ENCODE measurements at places on chromosomes 13 and 19.

- DNase-seq, result no peak
Observed at GRCh38 chr13:28220166-28220565, 81.8 kb downstream of the PAN3 start.

- no peak for DNase-seq
Observed at GRCh38 chr13:42991898-42992763, at the start of gene EPSTI1. TSS of gene EPSTI1 (minus strand) at chr13:42992241. CDS start at chr13:42992165, 76 bp downstream.

GRCh38 chr13:36101157-36101556, 30.0 kb downstream of the DCLK1 start:
- no peak for DNase-seq

- no peak for DNase-seq
Observed at GRCh38 chr13:95607366-95607765, 37.1 kb downstream of the DZIP1 start.

GRCh38 chr19:8069096-8069973, 16.8 kb downstream of the CCL25 start:
- no peak for DNase-seq

- DNase-seq, result no peak
Observed at GRCh38 chr19:19817357-19817756, 4.2 kb downstream of the ZNF506 start.

DNA sequence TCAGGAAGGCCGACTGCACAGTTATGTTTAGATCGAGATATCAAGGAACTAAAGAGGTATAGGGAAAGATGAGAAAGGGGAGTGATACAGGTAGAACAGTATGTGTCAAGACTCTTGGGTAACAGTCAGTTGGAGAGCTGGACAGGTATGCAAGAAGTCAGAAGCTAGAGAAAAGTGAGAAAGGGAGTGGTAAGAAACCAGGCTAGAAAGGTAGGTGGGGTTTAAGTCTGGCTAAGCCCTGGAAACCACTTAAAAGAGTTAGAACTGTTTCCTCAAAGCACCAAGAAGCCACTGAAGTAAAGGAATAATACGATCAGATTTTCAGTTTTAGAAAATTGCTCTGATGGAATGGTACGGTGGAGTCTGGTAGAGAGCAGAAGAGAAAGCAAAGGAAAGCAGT, 196.4 kb downstream of the VWA8 start:
- DNase-seq, result no peak

DNA sequence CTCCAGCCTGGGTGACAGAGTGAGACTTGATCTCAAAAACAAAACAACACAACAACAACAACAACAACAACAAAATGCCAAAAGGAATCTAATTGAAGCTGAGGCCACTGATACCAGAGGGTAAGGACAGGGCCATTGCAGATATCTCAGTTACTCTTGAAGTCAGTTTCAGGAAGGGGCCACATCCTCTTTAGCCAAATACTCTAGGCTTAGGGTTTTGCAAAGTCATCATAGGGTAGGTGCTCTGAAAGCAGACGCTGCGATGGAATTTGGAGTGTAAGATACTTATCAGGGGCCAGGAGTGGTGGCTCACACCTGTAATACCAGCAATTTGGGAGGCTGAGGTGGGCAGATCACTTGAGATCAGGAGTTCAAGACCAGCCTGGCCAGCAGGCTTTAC, 46.6 kb upstream of the UBAC2 start:
- no peak for DNase-seq

DNA sequence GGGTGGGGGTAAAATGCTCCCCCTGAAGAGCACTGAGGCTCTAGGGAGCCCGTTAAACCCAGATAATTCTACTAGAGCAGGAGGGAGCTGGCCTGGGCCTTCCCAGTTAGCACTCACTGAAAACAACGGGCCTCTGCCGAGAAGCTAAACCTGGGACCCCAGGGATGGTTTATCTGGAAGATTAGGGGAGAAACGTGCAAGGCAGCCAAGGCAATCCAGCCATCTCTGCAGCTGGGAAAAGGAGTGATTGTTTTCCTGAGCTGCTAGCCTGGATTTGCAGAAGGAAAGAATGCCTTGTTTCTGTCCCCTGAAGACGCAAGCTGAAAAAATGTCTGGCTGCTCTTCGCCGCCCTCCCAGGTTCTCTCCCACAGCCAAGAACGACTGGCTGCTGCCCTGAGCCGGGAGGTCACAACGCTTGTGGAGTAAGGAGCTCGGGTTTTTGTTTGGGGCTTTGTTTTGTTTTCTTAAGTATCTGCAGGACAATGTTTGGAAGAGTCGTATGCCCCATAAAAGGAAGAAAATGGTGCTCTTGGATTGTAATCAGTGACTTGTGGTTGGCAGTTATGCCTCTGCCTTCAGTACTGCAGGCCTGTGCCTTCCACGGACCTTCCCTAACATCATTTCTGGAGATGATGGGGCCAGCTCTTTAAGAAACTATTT, 31.5 kb downstream of the COL4A2 start:
- DNase-seq, result no peak

DNA sequence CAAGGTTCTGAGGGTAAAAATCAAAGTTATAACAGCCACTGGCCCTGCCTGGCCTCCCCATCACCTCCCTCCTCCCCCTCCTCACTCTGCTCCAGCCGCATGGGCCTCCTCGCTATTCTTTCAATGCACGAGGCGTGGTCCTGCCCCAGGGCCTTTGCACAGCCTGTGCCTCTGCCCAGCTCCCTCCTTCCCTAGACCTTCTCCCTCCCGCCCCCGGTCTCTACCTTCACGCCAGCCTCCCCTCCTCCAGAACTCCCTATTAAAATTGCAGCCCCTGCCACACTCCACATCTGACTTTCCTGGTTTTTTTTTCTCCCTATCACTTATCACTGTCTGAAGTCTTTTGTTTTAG, 3.3 kb downstream of the RAX2 start:
- DNase-seq, result no peak

DNA sequence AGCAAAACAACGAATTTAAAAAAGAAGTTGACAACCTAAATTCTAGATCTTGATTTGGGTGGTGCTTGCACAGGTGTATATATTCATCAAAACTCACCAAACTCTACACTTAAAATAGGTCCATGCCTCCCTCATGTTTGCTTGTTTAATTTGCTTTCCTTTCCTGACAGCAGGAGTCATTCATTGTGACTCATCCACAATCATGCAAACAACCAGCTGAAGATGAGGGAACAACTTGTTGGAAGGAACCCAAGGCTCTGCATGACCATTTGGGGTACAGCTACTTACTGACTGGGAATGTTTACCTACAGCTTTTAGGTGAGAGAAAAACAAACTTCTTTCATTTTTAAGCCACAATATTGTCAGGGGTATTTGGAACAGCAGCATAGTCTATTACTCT, 96.6 kb downstream of the RXFP2 start:
- DNase-seq, result no peak

GRCh38 chr13:53010374-53011105, 18.1 kb upstream of the OLFM4 start:
- no peak for DNase-seq

DNA sequence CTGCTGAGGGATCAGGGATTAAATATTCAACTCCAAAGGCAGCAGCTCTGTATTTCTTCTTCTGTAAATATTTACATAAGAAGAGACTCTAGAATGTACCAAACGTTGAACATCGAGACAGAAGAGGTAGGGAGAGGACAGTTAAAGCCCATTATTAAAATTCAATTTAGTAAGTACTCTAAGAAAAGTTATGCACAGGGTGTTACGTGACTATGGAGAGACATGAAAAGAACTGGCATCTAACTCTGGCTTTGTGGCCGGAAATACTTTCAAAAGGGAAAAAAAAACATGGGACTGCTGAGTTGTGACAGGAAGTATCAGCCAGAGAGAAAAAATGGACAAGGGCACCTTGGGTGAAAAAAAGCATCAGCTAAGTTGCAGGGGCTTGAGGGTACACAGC, 36.7 kb downstream of the LNX2 start:
- no peak for DNase-seq

DNA sequence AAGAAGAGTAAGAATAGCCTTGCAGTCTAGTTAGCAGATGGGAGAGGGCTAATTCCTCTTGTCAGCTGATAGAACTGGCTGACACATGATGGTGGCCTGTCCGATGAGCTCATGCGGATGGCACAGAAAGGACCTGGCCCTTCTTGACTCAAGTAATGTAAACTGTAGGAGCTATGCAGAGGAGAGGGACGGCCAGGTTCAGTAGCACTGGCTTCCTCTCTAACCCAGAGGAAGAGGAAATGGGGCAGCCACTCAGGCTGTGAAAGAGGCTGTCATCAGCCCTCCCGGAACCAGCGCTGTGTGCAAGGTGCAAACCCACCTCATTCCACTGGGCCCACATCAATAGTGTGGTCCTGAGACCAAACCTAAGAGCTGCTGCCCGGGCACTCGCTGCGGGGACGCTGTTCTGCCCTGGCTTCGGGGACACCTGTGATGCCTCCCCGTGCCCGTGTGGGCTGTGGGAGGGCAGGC, 30.8 kb upstream of the USE1 start:
- no peak for DNase-seq

GRCh38 chr19:38229585-38230073, 5.6 kb upstream of the DPF1 start:
- DNase-seq, result no peak

GRCh38 chr13:72437458-72437857, 290.0 kb downstream of the MZT1 start:
- DNase-seq, result no peak

DNA sequence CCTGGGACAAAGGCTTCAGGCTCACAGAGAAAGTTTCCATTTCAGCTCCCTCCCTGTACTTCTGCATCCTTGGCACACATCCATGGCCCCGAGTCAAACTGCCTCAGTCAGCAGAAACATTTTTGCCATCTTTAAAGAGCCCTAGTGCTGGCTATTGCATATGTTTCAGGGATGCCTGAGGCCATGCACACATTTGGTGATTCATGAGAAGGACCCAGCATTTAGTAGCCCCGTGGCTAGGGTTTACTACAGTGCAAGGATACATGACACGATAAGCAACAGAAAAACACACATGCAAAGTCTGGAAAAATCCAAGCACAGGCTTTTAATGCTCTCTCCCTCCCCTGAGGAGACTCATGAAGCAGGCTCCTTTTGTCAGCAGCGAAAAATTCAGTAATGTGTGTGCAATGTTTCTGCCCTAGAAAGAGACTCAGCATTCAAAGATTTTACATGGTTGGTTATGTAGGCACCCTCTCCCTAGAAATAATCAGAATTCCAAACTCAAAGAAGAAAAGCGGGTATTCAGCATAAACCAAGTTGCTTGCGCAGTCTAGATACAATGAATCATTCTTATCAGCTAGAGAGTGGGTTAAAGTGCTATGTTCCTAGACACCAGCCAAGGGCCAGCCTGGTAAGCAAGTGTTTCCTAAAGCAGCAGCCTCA, 17.6 kb downstream of the ACOD1 start:
- no peak for DNase-seq

- no peak for DNase-seq
Observed at GRCh38 chr19:39166571-39167391, 30.0 kb upstream of the NCCRP1 start.

GRCh38 chr13:98557937-98558792, 18.7 kb downstream of the STK24 start:
- no peak for DNase-seq

DNA sequence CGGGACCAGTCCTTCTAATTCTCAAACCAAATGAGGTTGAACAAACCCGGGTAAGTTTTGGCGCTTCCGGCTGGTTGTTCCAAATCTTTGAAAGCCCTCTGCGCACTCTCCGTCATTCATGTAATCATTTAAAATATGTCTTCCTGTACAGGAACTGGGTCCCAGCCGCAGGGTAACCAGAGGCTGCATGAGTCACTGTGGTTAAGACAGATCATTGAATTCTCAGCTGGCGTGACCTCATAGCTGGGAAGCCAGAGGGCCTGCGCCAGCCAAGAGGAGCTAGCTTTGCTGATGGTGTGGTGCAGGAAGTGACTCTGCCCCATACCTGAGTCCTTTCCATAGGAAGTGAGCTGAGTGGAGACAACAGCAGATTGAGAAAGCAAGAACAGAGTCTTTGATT, 135.2 kb downstream of the TSHZ3 start:
- DNase-seq, result no peak

GRCh38 chr13:58085819-58086218, 454.3 kb downstream of the PCDH17 start:
- DNase-seq, result no peak
